ENCODE measurements at places on chromosomes 12 and 14.

- no peak for DNase-seq
Observed at GRCh38 chr14:99535448-99535847, 54.2 kb downstream of the CCNK start.

DNA sequence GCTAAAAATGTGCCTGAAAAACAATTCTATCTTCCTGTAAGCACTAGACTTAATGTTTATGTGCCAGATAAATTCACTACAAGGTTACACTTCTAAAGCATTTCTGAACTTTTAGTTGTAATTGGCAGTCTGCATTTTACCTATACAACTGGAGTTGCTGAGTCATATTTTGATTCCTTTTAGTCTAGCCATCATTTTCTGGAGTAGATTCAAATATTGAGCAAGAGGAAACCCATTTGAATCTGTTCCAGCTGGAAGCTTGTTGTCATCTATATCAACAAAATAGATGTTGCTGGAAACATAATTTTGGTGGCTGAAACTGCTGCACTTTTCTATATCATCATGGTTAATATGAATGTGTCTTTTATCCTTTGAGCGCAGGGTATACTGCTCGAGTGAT lies 122.2 kb upstream of the CCDC175 start:
- peak; percentile 35 for DNase-seq

GRCh38 chr12:50615907-50616296 lies 111.1 kb downstream of the DIP2B start:
- no peak for DNase-seq

GRCh38 chr12:113325916-113326315 lies 9.0 kb downstream of the SLC8B1 start:
- peak; percentile 15 for DNase-seq

GRCh38 chr14:22556021-22556989 lies 32.7 kb downstream of the DAD1 start:
- peak; percentile 62 for DNase-seq

All from astrocyte of the cerebellum (primary cell).